ENCODE measurements at places on chromosomes 5 and 9. TPM values are rescaled to one million over a fixed set of nuclear protein-coding genes. Genes with fewer than 3 reads are reported as not detected.

The NSG2 gene
- total RNA-seq = not detected

The SLIT3 gene
- total RNA-seq = 0.12 TPM

The SHISAL2B gene
- not detected for total RNA-seq

The ARAP3 gene
- 4.3 TPM for total RNA-seq

The C6 gene
- not detected for total RNA-seq

The DDX4 gene
- not detected for total RNA-seq

The NR6A1 gene
- 1.2 TPM for total RNA-seq

The SAXO1 gene
- total RNA-seq = not detected

The PCDHB6 gene
- 1.7 TPM for total RNA-seq

The RETREG1 gene
- 20.7 TPM for total RNA-seq

GRCh38 chr5:42974536-42974935, 65.6 kb downstream of the ANXA2R start:
- DNase-seq = peak; percentile 45

GRCh38 chr9:98154678-98155077, 35.7 kb upstream of the TRIM14 start:
- DNase-seq = no peak

DNA sequence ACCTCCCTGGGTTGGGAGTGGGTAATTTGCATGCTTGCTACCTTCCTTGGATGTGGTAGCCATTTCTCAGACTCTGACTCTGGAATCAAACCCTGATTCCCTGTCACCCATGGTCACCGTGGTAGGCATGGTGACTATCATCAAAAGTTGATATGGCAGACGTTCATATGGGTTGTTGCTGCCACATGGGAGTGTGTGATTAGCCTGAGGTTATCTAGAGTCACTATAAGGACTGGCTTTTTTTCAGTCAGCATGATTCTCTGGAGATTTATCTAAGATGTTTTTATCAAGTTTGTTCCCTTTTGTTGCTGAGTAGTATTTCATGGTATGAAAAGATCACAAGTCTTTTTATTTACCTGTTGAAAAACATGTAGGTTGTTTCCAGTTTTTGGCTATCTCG, 7.0 kb downstream of the RCL1 start:
- DNase-seq = no peak

DNA sequence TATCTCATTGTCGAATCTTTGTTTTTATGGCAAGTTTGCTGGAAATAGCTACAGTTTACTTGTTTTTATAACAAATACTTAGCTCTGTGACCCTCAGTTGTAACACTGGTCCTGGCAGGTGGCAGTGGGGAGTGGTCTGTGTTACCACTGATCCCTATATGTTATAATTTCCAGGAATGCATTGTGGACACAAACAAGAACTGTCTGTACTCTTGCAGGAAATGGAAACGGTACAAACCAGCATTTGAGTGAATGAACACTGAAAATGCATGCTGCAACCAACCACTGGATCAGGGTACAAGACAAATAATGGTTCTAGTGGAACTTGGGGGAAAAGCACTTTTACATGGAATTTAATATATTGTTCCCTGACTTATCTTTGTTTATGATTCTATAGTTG, 66.5 kb upstream of the PJA2 start:
- no peak for DNase-seq

DNA sequence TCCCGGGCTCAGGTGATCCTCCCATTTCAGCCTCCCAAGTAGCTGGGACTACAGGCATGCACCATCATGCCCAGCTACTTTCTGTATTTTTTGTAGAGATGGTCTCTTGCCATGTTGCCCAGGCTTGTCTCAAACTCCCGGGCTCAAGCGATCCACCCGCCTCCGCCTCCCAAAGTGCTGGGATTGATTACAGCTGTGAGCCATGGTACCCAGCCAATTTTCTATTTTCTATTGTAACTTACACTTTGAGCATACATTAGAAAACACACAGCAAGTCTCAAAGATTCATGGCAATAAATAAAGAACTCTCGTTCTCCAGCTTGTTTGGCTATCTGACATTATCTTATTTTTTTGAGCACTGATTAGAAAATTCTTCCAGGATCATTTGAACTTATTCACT, 228.7 kb downstream of the ADAMTS6 start:
- no peak for DNase-seq

GRCh38 chr9:116319480-116319879, 165.9 kb downstream of the PAPPA start:
- DNase-seq = no peak

DNA sequence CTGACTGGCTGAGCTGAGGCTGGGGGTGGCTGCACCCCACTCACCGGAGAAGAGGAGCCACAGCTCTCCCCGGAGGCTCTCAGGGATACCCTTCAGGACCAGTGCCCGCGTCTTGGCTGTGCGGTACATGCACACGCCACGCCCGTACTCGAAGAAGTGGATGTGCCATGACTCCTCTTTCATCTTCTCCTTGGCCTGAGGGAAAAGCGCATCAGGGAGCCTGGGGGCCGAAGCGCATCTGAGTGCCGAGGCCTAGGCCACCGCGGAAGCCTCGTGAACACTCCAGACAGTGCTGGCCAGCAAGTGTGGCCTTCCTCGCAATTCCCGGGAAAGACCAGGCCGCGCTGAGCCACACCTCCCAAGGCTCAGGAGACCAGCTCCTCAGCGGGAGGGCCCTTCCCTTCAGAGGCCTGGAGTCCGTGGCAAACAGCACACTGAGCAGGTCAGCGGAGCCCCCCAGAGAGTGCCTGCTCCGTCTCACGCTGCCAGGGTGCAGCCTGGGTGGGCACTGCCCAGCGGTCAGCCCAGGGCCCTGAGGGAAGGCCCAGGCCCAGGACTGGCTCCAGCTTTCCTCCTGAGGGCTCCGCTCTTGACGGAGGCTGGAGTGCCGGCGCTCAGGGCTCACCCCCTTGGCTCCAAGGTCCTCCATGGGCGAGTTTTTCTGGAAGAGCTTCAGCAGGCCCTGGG, 20.5 kb upstream of the MRNIP start:
- DNase-seq = no peak

GRCh38 chr5:178790371-178790770, 59.9 kb upstream of the ZNF354A start:
- no peak for DNase-seq

- no peak for DNase-seq
Measured at GRCh38 chr5:124739634-124740025, 6.8 kb downstream of the ZNF608 start.

DNA sequence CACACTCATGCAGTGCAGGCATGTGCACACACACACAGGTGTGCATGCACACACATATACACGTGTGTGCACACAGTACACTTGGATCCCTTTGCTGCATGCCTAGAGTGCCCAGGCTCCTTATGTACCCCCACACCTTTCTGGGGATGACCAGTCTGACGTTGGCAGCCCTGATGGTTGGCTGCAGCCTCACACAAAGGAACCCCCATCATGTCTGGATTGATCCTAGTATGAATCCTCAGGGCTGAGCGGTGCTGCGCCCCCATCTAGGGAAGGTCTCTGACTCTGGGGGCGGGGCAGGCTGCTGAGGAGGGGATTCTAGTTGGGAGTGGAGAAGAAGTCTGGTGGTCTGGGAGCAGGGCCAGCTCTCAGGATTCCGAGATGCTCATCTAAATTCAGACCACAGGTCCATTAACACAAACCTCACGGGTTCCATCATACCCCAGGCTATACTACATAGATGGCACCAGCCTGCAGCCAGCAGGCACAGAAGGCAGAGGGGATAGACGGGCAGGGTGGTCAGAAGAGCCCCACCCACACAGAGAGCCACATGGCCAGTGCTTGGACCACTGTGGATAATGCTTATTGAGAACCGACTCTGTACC, 50.5 kb upstream of the OLFM1 start:
- DNase-seq = no peak

- DNase-seq = peak; percentile 55
Measured at GRCh38 chr5:56900858-56901578, 8.4 kb upstream of the SETD9 start.
